Stimulated activated CD4-positive, alpha-beta T cell treated with anti-CD3 and anti-CD28 coated beads, Interleukin-1b, Interleukin-23, amount 100 ng/mL, for 1 hour (primary cell): ENCODE measurements at places on chromosomes 2 and 18.

- no peak for DNase-seq
These were observed 189.9 kb upstream of the PIEZO2 start for GRCh38 chr18:11339188-11339775.

DNA sequence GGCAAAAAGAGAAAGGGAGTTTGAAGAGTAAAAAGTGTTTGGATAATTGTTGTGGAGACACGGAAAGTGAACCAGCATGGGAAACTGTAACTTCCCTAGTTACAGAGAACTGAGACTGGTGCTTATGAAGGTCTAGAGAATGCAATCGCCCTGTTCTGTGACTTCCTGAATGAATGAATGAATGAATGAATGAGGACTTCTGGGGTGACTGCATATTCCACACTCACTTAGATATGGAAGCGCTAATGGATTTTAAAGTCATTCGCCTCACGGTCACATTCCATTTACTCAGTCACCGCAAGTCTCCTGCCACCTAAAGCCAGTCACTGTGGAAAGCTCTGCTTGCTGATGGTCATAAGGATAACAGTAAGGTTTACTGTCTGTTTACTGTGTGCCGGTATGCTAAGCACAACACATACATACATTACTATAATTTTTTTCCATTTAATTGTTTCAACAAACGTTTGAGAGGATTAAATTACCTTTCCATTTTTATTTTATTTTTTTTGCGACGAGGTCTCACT lies 138.2 kb downstream of the CABLES1 start:
- DNase-seq: no peak

DNA sequence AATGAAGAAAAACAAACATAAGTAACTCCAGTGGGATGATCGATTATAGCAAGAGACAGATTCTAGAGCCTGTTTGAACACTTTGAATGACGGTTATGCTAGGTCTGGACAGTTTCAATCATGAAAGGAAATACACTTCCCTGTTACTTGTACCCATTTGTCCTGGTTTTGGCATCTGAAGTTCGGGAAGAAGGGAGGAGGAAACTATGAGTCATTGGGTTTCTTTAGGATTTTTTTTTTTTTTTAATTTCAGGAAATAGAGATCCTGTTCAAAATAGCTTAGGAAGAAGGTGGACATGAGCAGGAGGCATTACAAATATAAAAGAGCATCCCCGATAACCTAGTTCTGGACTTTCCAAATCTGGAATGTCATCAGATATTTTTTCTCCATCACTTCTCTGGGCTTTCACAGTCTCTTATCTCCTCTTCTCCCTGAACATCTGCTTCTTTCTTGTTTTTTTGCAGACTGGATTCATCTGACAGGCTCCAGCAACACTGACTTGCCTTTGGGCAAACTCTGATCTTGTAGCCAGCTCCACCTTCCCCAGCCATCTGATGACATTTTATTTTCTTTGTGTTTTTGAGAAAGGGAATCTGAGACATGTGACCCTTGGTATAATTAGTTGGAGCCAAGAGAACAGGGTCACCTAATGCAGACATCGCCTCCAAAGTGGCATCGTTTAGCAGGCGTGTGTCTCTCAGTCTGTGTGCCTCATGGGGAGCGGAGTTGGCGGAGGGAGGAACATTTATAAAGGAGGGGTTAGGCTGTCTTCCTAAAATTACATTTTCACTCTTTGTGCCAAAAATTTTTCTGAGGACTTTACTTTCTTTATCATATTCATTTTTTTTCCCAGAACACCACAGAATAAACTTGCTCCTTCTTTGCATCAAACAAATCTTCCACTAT lies 195.3 kb upstream of the EPHA4 start:
- no peak for DNase-seq

DNA sequence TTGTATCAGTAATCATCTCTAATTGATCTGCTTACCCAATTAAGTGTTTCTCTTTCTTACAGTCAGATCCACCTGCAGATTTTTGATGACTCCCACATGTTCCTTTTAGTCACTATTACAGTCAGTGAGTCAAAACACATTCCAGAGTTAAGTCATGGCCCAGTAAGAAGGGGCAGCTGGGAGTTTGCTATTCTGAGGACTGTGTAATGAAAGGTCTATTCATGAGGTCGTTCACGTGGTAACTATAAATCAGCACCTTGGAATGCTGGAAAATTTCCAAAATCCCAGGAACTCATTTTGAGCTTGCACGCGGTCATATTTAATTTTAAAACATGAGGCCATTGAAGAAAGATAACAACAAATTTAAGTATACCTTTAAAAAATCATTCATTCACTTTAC lies 252.5 kb downstream of the XIRP2 start:
- no peak for DNase-seq

GRCh38 chr2:69366-70344 lies 23.4 kb upstream of the FAM110C start:
- no peak for DNase-seq

GRCh38 chr2:85893428-85894258 lies 4.9 kb upstream of the ST3GAL5 start:
- DNase-seq: no peak

- DNase-seq: no peak
These were observed 9.7 kb downstream of the ERFE start for GRCh38 chr2:238168196-238169047.

DNA sequence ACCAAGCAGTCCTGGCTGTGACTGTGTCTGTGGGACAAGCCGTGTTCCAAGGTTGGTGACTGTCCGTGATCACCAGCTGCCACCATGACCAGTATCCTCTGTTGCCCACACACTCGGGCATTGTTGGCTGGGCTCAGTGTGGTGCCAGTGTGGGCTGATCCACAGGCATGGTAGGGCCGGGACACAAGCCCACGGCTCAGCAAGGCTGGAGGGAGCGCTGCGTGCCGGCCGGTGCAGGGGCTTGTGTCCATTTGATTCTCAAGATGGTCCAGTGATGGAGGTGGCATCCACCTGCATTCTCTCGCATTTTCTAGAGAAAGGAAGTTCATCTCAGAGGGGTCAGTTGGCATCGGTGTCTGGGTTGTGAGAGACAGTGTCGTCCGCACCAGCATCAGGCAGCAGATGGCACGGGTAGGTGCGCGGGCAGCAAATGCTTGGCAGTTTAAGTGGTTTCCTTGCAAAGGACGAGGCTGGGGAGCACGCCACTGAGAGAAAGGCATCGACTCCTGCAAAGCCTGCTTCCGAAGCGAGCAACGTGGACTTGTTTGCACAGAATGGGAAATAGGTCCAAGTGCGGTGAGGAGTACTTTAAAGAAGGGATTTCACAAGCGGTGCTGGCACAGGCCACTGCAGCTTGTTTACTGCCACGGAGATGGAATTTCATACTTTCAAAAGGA lies 20.9 kb downstream of the TWIST2 start:
- DNase-seq: no peak

GRCh38 chr2:151651274-151651673 lies 83.0 kb downstream of the NEB start:
- DNase-seq: no peak

DNA sequence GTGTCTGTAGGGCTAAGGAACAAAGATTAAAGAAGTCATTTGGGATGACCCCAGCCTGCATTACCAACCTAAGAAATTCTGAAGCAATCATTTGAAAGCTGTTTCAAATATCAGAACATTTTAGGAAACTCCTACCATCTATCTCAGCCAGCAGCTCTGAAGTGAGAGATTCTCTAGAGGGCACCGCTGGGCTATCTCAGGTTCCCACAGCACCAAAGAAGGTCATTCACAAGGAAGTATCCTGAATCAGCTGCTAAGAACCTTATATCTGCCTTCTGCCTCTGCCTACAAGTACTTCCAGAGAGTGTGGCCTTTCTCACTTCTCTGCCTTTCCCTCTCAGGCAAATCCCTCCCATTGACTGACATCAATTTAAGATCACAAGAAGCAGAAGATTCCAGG lies 13.4 kb upstream of the EVA1A start:
- no peak for DNase-seq

DNA sequence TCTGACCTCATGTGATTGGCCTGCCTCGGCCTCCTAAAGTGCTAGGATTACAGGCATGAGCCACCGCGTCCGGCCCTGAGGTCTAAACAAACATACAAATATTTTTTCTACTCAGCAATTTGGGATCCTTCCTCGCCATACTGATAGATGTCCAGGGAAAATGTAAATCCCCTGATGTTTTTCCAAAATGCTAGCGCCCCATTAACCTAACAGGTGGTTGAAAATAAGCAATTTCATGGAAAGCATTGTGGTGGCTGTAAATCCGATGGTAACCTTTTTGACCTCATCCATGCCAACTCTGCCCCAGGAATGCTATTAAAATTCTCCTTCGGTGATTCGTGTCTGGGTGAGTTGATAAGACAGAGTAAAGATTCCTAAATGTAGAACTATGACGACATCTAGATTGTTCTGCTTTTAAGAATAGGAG lies 19.3 kb downstream of the GEMIN6 start:
- DNase-seq: no peak
